Fibroblast of pulmonary artery (primary cell): ENCODE measurements at places on chromosomes 3 and 15.
A peak's percentile ranks its signal among the peaks of the same experiment; 100 is the strongest.

GRCh38 chr3:163273694-163274093, 1777.1 kb downstream of the OTOL1 start:
- DNase-seq, result no peak

DNA sequence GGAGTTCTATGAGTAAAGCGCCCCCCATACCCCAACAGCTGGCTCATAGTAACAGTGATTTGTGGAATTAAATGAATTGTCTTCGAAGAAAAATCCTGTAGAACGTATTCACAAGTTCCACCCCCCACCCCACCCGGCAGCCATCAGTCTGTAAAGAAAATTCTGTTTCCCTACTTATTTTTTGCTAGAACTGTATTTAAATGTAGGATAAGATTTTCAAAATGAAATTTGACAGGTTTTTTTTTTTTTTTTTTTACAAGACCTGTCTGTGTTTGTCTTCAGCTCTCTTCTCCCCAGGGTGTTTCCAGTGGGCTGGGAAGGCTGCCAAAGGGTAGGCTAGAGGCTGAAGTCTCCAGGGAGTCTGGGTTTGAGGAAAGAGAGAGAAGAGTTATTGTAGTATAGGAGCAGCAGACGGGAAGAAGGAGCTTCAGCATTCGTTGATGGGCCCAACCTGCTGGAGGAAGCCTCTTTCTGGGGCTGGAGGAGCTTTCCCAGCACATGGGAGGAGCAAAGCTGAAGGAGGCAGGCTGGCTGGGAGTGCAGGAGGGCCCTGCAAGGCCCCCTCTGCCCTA, 130.6 kb upstream of the SEMA6D start:
- peak; percentile 73 for DNase-seq

DNA sequence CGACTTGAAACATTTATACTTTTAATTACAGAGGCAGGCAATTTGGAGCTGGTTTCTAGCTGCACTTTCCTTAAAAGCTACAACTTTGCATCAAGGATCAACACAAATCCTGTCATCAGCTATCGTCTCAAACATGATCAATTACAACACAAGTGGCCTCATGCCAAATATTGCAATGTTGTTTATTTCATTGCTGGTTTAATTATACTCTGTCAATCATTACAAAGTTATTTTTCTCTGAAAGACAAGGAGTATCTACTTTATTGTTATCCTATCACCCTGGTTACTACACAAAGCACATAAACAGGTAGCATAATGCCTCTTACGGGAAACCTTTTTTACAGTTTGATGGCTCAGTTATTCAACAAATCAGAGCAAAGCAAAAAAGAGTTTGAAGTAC, 58.0 kb upstream of the FOXB1 start:
- DNase-seq, result no peak

DNA sequence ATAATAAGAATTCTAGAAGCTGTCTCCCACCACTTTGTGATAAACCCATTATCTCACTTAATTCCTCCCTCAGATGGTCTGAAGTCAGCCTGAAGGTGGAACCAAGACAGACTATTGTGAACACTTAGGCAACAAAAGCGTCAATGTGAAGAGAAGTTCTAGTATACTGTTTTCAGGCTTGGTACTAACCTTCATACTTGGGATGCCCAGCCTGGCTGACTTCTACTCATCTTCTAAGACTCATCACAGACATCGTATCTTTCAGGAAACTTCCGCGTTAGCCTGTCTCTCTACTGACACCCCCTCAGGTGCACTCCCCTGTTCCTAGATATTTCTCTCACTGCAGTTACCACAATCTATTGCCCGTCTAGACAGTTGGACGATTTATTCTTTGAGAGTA, 201.2 kb downstream of the SATB1 start:
- DNase-seq, result no peak

GRCh38 chr3:75341324-75342067, 322.6 kb upstream of the FRG2C start:
- DNase-seq, result no peak

- DNase-seq, result no peak
These were observed 400.5 kb upstream of the C2CD4B start for GRCh38 chr15:62565634-62566026.

DNA sequence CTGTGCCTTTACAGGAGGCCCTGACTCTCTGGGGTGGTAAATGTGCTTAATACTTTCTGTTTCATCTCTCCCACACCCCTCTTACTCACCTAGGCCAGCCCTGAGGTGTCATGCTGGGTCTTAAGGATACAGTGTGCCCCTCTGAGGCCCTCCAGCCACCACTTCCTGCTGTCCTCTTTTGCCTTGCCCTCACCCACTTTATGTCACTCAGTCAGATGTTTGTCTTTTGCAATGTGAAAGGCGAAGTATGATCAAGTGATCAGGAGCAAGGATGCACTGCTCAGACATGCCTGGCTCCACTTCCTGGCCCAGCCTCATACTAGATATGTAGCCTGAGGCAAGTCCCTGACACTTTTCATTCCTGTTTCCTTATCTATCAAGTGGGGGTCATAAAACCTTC, 339.0 kb upstream of the NR2E3 start:
- no peak for DNase-seq

DNA sequence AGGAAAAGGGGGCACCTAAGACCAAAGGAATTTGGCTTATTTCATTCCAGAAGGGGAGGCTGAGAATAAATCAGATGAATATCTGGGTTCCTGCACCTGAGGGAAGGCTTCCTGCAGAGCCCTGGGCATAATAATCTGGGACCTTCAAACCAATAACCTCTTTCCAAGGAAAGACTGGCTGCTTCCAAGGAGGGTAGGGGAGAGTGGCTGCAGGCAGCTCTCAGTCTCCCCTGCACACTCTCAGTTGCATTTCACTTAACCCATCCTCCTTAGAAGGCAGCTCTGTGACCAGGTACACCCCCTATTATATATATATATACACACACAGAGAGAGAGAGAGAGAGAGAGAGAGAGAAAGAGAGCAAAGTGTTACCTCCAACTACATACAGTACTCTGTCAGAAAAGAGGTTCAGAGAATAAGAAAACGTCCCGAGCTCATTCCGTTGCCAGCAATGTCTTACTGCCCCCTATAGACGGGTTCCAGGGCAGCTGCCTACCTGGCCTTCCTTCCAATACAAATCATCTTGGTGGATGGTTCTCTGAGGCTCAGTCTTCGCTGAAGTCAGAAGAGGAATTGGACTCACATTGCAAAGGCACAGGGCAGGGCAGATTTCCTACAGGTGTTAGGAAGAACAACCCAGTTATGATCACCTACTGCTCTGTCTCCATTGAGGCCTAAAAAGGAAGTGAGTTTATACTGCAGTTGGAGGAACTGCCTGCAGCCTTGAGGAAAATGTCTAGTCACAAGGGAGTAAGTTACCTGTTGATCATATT, 26.1 kb downstream of the CAPN3 start:
- DNase-seq, result peak; percentile 75

DNA sequence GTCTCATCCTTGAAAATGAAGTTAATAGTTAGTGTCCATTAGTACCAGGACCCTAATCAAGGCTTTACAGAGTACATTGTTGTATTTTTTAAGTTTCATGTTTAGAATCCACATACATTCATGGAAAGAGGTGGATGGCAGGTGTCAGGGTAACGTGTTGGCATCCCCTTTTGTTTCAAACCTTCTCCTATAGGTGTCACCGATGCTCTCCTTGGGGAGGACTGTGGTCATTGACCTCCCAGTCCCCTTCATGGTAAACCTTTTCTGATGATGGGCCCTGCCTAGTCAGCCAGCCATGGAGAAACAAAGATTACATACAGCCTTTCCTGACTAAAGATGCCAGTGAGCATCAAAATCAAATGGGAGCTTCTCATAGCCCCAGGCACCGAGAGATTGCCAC, 574.8 kb downstream of the AGBL1 start:
- DNase-seq, result no peak

GRCh38 chr15:40339621-40339945, 1.2 kb downstream of the CCDC9B start:
- no peak for DNase-seq

- DNase-seq, result no peak
These were observed 22.2 kb upstream of the RHO start for GRCh38 chr3:129506231-129506742.

DNA sequence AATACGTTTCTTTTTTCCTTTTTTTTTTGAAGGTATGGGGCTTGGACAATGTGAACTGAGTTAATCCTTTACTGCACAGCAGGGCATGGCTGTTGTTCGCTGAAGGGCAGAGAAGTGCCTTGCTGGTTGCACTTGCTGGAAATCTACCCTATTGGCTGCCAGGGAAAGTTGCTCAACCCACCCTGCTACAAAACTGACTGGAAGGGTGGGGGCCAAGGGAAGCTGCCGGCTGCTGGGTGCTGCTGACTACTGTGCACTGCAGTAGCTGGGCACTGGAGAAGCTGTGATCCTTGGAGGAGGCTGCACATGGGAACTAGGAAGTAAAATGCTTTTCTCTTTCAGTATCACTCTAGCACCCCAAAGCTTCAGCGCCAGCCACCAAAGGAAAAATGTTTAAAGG, 70.5 kb downstream of the ETV5 start:
- DNase-seq, result no peak

DNA sequence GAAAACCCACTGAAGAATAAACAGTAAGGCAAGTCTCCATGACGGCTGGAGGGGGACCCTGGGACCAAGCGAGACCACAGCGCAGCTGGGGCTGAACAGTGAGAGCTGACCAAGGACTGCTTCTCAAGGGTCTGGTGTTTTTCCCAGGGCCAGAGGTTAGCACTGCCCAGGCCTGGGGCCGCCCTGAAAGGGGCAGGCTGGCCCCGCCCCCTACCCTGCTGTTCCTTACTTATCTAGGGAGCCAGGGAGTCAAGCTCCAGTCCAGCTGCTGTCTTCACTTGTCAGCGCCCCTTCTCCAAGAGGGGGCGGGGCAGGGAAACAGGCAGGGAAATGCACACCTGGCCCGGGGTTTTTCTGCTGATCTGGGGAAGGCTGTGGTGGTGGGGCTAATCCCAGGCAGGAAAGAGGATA, 51.6 kb upstream of the HACD2 start:
- DNase-seq, result no peak

- DNase-seq, result no peak
These were observed 739 bp downstream of the SNRPN start for GRCh38 chr15:24955531-24955921.

GRCh38 chr3:127860211-127860696, 37.9 kb upstream of the MGLL start:
- DNase-seq, result no peak

GRCh38 chr3:47783673-47784072, 2.0 kb upstream of the SMARCC1 start:
- no peak for DNase-seq

GRCh38 chr3:15174953-15175352, 31.1 kb upstream of the CAPN7 start:
- DNase-seq, result no peak

GRCh38 chr3:177591379-177591778, 394.1 kb upstream of the TBL1XR1 start:
- DNase-seq, result no peak

DNA sequence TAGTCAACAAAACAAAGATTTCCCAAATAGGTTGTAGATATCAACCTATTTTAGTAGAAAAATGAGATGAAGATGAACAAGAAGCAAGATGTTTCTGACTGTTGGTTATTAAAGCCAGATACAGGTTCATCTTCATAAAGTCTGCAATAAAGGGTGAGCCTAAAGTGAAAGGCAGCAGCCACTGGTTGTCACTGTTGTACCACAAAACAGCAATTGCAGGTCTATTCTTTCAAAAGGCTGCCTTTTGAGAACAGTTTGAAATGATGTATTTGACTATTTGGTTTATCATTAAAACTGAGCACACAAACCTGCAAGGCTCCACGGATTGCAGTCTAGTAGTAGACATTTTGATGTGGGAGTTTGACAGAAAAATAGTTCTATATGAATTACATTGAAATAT, 543.4 kb downstream of the GBE1 start:
- peak; percentile 68 for DNase-seq

DNA sequence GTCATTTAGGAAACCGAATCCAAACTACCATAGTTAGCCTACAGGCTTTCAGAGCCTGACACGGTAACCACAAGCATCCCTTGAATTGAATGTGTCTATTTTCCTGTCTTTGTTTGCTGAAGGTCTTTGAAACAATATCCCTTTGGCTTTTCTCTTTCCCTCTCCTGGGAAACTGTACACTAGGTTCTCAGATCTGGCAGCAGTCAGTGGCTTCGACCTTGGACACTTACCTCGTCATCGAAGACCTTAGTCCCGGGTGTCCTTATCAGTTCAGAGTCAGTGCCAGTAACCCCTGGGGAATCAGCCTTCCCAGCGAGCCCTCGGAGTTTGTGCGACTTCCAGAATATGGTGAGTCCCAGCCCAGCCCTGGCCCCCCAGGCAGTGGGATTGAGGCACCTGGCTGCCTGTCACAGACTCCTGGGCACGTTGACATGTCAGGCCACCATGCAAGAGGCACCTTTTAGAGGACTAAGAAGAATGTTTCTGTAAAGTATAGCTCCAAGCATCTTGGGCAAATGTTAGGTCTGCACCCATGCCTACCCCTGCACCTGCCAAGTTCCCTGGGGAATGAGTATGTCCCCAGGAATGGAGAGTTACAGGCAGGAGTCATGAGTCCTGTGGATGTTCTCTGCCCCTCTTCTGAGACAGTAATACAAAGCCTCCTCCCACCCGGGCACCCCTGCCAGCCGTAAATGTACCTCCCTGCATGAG, 30.4 kb upstream of the UMPS start:
- DNase-seq, result peak; percentile 10

DNA sequence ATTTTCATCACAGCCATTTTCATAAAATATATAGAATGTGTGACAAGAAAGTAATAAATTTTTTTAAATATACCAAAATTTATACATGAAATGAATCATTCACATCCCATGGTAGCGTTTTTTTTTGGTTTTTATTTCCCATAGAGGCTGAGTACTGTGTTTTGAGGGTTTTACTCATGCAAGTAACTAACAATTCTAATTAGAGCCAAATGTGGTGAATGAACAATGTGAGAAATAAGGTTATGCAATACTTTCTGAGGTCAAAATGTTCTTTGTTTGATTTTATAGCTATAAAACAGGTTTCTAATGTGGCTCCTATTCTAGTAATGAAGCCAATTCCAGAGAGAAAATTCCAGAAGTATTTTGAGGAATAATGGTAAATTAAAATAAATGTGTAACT, 386.8 kb downstream of the TBC1D5 start:
- no peak for DNase-seq

GRCh38 chr15:89496155-89497098, at the start of gene RHCG:
RHCG (minus strand) TSS chr15:89496583; CDS start chr15:89496544, 39 bp downstream.
- peak; percentile 50 for DNase-seq

GRCh38 chr3:17431004-17431403, 311.4 kb downstream of the TBC1D5 start:
- peak; percentile 72 for DNase-seq

GRCh38 chr3:36580716-36581115, 183.6 kb downstream of the DCLK3 start:
- DNase-seq, result no peak
